PC-9 (cell line): ENCODE measurements at places on chromosomes 1 and 21.

- no peak for DNase-seq
Measured at GRCh38 chr1:162169031-162169790, 99.7 kb downstream of the NOS1AP start.

DNA sequence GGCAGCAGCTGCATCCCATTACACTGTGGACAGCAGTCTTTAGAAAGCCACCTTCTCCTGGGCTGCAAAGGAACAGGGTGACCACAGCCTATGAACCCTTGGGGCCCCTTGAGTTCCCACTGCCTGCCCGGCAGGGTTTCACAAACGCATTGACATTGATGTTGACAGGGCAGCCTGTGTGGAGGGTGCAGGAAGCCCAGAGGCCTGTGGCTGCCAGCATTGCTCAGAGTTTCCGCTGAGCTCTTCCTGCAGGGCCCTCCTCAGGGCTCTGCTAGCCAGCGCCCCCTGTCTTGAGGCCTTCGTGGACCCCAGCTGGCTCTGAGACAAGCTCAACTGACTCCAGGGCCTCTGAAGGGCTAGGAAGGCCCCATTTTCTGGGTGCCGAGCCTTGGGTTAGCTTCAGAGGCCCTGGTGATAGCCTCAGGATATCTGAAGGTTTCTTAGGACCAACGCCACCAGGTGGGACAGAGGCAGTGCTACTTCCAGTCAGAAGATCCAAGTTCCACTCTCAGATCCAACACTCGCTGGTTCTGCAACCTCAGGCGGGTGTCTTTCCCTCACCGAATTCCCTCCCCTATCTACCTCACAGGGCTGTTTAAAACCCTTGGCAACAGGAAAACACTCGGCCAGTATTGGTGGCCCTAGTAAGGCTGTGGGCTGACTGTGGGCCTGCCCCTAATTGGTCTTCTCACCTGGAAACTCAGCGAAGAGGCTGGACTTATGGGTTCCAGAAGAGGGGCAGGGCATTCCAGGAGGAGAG, 27.2 kb upstream of the EPS8L3 start:
- DNase-seq = peak; percentile 82

DNA sequence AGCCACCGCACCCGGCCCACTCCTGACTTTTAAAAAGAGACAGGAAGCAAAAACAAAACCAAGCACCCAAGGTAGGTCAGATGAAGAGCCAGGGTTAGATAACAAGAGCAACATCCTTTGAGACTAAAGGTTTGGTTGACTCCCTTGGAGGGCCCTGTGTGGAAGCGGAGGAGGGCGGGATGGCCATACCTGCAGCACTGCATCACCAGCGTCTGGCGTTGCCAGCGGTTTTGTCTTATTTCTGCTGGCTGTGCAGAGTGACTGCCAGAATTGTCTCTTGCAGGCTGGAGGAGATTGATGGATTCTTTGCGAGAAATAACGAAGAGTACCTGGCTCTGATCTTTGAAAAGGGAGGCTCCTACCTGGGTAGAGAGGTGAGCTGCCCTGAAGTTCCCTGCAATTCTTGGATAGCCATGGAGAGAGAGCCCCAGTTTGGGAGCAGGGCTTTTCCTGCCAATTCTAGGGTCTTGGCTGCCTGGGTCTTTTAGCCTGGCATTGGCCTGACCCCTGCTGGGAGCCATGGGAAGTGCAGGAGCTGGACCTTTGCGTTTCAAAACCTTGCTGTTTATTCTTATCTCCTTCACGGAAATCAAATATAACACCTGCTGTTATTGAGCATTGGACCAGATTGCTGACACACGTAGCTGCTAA, 24.0 kb downstream of the QSOX1 start:
- DNase-seq = no peak

GRCh38 chr1:178126261-178126660, 32.4 kb downstream of the RASAL2 start:
- DNase-seq = no peak

- no peak for DNase-seq
Measured at GRCh38 chr1:163570071-163570470, 248.3 kb downstream of the NUF2 start.

DNA sequence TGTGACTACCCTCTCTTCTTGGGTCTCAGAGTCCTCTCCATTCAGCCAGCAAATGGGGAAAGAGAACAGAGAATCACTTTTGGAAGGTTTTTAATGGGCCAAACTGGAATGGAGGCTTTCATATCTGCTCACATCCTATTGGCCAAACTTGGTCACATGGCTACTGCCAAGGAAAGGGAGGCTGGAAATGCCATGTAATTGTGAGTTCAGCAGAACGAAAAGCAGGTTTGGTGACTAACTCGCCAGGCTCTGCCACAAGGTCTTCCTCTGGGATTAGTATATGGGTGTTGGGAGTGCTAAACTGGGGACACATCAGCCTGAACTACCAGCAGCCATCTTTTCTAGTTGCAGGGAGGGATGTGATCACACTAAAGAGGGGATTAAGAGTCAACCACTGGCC, 19.2 kb downstream of the RD3 start:
- peak; percentile 46 for DNase-seq

DNA sequence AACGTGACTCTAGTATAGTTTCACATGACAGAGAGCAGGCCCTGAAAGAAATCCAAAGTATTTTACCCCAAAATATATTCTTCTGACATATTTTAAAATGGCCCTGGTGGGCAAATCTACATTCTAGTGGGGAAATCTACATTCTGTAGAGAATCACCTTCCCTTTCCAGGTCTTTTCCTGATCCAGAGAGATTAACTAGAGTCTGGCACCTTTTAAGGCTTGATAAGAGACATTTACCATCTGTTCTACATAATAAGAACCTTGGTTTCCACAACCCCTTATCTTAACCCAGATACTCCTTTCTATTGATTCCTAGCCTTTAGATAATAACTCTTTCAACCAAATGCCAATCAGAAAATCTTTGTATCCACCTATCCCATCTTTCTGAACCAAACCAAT, 17.0 kb upstream of the L1TD1 start:
- DNase-seq = no peak

GRCh38 chr1:177170756-177171535, at the start of gene BRINP2:
Gene BRINP2 (plus strand): TSS chr1:177170958. CDS start chr1:177229877, 58,919 bp downstream.
- no peak for DNase-seq

DNA sequence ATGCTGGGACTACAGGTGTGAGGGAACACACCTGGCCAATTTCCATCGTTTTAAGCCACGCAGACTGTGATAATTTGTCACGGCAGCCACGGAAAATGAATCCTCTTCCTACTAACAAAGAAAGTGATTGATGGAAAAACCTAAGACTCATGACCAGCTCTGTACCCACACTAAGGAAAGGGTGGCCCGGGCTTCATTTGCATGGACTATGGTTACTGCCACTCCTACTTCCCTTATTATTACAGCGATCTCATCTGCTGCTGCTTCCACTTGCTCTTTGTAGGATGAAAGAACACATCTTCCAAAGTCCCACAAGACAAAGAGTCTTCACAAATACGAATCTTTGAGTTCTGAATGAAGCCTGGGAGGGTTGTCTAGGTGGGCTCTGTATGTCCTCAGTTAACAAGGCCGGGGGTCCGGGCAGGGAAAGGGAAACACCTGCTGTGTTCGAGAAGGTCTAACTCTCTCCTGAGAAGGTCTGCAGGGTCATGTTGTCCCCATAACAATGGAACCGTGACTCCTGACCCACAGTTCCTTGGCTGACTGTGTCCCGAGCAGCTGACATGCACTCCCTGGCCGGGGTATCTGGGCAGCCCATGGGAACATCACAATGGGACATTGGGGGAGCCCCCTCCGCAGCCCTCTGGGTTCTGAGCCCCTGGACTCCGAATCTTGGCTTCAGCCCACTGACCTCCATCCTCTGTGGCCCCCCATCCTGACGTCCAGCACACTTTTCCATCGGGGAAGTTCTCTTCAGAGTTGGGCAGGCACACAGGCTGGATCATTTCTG, 13.3 kb upstream of the TFF1 start:
- DNase-seq = no peak

DNA sequence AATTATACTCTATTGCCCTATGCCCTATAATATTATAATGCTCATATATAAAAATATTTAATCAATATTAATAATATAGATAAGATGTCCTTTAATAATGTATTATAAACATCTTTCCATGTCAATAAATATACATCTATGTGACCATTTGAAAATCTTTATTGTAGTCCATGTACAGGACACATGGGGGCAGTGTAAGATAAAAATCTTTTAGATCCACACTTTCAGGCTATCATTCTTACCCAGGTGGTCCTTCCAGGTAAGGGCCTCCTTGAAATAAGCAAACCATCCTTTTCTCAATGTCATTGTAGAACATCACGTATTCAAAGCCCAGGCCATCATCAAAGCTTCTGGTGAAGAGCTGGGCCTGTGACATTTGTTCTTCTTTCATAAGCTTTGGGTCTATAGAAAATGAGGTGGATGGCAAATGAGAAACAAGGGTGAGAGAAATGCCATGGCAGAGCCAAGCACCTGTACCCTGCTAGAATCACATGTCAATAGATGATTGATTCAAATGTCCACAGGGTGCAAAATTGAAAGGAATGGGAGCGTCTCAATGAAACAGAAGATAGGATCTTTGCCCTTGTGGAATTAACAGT, 20.2 kb downstream of the THEM4 start:
- DNase-seq = no peak

- no peak for DNase-seq
Measured at GRCh38 chr1:156626079-156626438, 6.8 kb downstream of the HAPLN2 start.

- no peak for DNase-seq
Measured at GRCh38 chr1:184616504-184616903, 138.2 kb downstream of the EDEM3 start.

GRCh38 chr1:58870298-58870676, 86.4 kb upstream of the JUN start:
- peak; percentile 80 for DNase-seq

- DNase-seq = no peak
Measured at GRCh38 chr1:31570906-31571305, 5.4 kb upstream of the TINAGL1 start.

GRCh38 chr1:222071387-222071786, 329.5 kb upstream of the DUSP10 start:
- DNase-seq = no peak

DNA sequence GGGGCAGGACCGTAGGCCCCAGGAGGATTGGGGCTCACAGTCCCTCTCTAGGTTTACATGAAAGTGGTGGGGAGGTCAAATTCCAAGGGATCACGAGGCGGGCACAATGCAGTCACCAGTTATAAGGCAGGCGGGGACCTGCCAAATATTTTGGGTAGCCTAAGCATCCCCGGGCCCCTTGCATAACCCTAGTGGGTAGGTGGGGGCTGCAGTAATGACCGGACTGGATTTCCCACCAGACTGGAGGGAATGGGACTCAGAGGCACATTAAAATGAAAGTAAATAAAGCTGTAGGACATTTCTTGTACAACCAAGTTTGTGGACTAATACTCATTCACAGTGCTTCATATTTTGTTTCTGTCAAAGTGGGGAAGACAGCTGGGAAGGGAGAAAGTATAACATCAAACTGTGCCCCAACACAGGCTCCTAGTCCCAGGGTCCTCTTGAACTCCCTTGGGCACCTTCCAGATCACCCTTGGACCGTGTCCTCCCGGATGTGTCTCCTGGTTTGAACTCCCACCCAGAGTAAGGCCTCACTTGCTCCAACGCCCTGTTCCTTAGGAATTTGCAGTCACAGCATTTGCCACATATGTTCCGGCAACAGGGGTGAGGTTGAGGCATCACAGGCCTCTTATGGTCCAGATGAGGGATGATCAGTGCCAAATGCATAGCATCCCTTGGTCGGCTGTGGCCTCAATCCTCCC, 28.4 kb upstream of the KIAA0040 start:
- DNase-seq = no peak

DNA sequence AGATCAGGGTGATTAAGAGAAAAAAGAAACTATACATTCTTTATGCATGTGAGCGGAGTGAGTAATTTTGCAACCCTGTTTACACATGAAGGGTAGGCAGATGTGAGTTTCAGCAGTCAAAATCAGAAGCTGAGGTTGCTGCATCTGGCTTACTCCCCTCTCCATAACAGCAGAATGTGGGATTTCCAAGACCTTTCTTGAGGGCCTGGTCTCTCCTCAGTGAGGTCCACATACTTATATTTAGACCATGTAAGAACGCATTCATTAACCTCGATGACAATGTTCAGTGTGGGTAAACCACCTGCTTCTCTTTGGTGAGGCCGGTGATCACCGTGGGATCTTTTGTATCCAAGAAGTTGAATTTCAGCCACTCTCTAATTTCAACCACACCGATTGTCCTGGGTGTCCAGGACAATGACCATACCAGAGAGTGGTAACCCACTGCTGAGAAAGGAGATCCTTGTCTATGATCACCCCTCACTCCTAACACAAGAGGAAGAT, 18.7 kb upstream of the RAP1A start:
- no peak for DNase-seq

DNA sequence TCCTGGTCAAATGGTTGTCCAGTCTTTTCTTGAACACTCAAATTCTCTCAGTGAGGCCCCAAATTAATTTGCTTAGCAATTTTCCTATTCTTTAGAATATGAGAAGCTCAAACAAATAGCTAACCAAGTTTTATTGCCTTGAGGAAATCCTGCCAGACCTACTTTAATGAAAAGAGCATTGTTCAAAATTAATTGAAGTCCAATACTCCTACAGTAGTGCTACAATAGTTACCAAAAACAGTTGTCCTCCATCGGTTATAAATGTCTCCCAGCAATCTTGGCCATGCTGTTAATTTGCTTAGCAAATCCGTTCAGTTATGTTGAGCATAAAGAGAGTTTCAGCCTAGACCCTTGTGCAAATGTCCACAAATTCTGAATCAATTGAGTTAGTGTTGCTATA, 112.9 kb downstream of the MAB21L3 start:
- DNase-seq = no peak

GRCh38 chr1:20322081-20322824, 31.6 kb downstream of the VWA5B1 start:
- no peak for DNase-seq

- DNase-seq = no peak
Measured at GRCh38 chr1:162951553-162952315, 90.8 kb upstream of the CCDC190 start.

- DNase-seq = no peak
Measured at GRCh38 chr1:183103147-183103546, 79.9 kb downstream of the LAMC1 start.

GRCh38 chr1:42259059-42259738, 75.8 kb downstream of the FOXJ3 start:
- no peak for DNase-seq

DNA sequence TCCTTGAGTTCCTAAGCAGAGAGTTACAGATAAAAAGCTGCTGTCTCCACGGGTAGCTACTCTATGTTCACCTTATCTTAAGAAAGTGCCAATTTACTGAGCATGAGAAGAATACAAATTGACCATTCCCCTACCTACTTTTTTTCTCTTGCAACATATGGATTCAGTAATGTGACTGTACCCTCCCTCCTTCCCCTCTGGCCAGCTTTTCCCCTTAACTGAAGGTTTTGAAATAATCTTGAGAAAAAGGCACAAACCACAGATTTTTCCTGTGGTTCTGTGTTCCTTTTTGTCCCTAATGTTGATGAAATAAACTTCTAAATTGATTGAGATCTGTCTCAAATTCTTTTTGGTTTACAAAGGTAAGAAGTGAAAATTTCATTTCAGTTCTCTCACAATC, 2.6 kb upstream of the CD2 start:
- no peak for DNase-seq

- no peak for DNase-seq
Measured at GRCh38 chr1:59720326-59721115, 94.2 kb upstream of the HOOK1 start.

GRCh38 chr1:173093691-173094445, 43.1 kb upstream of the TNFSF18 start:
- no peak for DNase-seq

GRCh38 chr1:234186037-234186688, 187.1 kb upstream of the COA6 start:
- DNase-seq = peak; percentile 77

GRCh38 chr1:206909161-206909882, 12.1 kb downstream of the IL24 start:
- peak; percentile 86 for DNase-seq
